ENCODE measurements at places on chromosomes 7 and 10.

DNA sequence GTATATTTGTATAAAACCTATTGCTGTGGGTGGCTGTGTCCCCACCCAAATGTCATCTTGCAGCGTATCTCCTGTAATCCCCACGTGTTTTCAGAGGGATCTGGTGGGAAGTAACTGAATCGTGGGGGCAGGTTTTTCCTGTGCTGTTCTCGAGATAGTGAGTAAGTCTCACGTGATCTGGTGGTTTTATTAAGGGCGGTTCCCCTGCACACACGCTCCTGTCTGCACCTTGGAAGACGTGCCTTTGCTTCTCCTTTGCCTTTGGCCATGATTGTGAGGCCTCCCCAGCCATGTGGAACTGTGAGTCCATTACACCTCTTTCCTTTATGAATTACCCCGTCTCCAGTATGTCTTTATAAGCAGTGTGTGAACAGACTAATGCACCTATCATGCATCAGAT, 97.6 kb downstream of the DYNC2I1 start:
- DNase-seq, result no peak

- DNase-seq, result peak; percentile 47
Measured at GRCh38 chr7:2299131-2299829, 15.0 kb downstream of the SNX8 start.

DNA sequence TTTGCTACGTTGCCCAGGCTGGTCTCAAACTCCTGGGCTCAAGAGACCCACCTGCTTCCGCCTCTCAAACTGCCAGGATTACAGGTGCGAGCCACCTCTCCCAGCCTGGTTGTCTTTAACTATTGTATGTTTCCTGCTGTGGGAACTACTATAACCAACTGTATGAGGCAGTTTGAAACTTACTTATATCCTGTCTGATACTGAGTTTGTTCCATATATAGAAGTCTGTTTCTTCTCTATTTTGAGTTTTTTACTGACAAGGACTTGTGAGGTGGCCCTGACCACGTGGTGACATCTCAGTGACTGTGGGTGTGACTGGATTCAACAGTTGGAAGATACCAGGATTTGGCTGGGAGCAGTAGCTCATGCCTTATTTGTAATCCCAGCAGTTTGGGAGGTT, 14.2 kb downstream of the FBH1 start:
- no peak for DNase-seq

GRCh38 chr7:98472521-98472954, 71.6 kb upstream of the BAIAP2L1 start:
- no peak for DNase-seq

GRCh38 chr10:116120688-116121455, 152.1 kb downstream of the GFRA1 start:
- DNase-seq, result no peak

- no peak for DNase-seq
Measured at GRCh38 chr7:375901-376305, 85.9 kb downstream of the FOXL3 start.

All from mesenchymal stem cell (in vitro differentiated cells and primary cell).